ENCODE measurements at places on chromosomes 2 and 18.

GRCh38 chr18:25825979-25826776 is 264.2 kb downstream of the SS18 start:
- no peak for DNase-seq

GRCh38 chr2:202450785-202451184 is 74.7 kb downstream of the BMPR2 start:
- DNase-seq: no peak

GRCh38 chr2:16138811-16139662 is 198.7 kb downstream of the MYCN start:
- no peak for DNase-seq

- no peak for DNase-seq
Observed at GRCh38 chr2:69416147-69416546, 21.1 kb downstream of the NFU1 start.

DNA sequence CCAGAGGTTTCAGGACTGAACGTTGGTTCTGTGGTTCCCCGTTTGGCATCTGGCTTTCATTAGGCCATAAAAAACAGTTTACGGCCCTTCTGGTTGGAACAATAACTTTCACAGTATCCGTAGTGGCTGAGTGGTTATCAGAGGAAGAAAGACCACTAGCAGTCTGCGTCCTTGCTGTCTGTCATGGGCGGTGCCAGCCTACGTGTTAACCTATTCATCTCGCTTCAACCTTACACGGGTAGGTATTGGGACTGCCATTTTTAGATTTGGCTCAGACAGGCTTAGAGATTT is 42.6 kb upstream of the ROCK2 start:
- no peak for DNase-seq
